NCI-H226 (cell line): ENCODE measurements at places on chromosomes 4 and X.

GRCh38 chr4:3405176-3405575 is 36.6 kb upstream of the HGFAC start:
- no peak for DNase-seq

- DNase-seq, result no peak
Observed at GRCh38 chrX:71147496-71148277, 3.0 kb downstream of the NLGN3 start.

- no peak for DNase-seq
Observed at GRCh38 chr4:124468360-124468759, 244.2 kb downstream of the ANKRD50 start.

DNA sequence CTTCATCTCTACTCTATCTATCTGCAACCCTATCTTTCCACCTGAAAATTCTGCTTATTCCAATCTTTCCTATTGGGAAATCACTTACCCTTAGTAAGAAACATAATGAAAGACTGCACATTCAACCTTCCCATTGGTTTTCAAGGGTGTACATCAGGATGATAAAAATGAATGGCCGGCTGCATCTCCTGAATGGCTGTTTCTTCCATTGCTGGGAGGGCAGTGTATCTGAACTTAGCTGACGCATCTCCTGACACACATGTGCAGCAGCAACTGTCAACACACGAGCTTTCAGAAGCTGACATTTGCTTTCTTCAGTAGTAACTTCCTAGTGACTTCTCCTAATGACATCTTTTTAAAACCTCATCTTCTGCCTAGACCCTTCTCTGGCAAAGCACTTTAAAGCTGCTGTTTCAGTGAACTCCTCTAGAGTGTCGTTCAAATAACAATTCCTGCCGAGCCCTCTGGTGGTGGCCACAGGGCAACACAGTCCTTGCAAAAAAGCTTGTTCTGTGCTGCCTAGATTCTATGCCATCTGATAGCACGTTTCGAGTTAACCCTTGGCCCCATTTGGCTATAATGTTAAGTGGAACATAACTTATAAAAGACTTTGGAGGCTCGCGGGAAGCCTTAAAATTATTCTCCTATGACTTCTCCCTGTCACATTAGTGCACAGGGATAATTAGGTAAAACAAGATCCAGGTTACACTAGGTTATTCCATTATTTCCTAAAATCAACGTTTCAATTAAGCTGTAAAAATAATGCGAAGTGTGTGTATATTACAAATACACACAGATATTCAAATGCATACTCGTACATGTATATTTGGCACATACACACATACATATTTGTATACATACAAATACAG is 2340.7 kb downstream of the PCDH7 start:
- DNase-seq, result peak; percentile 16

DNA sequence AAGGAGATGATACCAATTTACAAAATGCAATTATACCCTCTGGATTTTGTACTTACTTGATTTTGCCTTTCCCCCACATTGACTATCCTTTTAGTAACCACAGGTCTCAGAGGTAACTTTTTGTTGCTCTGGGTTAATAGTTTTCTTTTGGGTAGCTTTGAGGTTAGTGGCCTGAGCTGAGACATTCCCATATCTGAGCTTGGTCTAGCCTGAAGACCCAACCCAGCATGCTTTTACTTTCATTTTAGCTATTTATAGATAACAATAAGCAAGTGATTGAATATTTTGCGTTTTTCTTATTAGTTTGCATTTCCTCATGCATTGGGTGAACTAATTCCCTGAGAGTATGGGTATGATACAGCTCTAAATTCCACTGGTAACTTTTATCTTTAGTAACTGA is 11.8 kb downstream of the HTN1 start:
- DNase-seq, result no peak

DNA sequence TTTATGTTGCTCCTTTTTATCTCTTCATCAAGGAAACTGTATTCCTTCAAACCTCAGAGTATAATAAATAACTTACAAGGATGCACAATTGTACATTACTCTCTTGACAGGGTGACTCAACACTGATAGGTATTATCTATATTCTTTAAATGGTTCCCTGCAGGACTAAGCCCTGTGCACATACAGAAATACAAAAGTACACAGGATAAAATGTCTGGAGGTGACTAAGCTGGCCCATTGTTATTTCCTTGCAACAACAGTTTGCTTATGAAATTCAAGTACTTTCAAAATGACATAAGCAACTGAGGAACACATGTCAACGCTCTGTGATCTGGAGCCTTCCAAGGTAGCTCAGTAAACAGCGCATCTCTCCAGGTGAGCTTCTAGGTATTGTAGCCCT is 83.8 kb upstream of the RPL34 start:
- DNase-seq, result no peak

DNA sequence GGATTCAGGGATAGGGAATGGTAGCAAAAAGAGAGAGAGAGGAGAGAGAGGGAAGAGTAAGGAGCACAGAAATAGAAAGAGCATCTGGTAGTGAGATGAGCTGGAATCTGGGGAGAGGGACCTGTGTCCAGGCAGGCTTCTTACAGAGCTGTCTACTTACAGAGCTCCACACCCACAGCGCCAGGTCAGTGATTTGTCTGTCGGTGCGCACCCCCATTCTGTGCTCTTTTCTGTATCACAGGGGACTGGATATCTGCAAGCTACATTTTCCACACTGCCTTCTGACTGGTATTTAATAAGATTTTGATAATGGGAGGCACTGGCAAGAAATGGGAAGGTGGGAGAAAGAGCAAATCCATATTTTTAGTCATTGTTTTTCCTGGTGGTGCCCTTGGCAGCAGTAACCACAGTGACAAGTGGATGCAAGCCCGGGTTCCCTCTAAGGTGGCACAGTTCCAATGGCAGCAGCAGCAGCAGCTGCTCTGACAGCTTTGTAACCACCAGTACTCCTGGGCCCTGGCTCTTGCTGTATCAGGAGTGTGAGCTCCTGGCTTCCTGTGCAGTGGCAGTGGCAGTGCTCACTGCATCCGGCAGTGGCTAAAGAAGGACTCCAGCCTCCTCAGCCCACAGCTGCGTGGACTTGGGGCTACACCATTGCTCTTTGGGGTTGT is 300.5 kb downstream of the TRIML1 start:
- no peak for DNase-seq

- no peak for DNase-seq
Observed at GRCh38 chr4:102918859-102919258, 50.1 kb downstream of the CISD2 start.

DNA sequence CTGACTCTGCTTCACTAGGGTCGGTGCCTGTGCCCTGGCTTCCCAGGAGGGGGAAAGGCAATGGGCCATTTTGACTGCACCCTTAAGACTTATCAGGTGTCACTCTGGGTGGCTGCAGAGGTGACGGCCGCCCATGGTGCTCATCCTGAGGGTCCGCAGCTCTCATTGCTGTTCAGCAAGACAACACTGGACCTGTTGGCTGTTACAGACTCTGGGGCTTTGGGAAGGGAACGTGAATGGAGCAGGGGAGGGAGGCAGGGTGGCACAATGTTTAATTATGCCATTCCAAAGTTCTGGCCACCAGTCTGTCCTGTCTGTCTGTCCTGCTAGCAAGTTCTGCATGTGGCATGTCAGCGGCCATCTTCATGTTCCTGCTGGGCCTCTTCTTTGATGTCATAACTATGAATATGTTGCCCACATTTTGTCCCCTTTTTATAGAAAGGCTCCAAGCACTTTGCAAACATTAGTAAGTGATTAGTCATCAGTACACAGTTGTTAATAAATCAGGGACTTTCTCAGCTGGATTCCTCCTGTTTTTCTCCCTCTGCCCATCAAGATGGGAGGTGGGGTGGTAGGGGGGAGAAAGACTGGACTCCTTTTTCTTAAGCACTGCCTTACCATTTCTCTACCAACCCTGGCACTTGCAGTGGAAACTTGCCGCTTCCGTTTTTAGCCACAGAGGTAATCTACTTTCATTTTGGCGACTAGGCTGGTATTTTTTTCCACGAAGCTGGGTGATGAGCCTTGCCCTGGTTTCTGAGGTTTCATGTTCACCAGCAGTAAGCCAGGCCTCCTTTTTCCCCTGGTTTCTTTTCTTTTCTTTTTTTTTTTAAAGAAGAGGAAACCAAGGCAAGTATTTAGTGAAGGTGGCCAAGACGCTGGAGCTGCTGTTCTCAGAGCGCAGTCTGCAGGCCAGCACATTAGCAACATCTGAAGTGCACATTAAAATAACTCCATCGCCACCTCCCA is 88.6 kb upstream of the TRIM2 start:
- DNase-seq, result peak; percentile 76

- DNase-seq, result no peak
Observed at GRCh38 chr4:82885410-82885809, 5.5 kb downstream of the SEC31A start.

- DNase-seq, result no peak
Observed at GRCh38 chr4:7651461-7651921, 216.8 kb upstream of the PSAPL1 start.

DNA sequence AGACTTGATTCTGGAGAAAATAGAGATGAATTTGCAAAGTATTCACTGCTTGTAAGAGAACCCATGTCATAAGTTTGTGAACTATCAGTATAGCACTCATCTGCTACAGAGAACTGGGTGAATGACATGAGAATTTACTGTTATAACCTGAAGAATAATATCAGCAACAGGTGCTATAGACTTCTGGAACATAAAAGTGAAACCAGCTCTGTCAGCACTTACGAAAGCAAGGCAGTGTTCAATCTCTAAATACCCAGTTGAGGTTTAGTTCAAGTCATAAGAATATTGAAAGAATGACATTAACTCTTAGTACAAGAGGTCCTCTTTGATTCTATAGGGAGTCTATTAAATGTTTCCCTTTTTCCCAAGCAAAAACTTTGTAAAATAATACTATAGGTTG is 232.9 kb upstream of the ANKRD50 start:
- no peak for DNase-seq

DNA sequence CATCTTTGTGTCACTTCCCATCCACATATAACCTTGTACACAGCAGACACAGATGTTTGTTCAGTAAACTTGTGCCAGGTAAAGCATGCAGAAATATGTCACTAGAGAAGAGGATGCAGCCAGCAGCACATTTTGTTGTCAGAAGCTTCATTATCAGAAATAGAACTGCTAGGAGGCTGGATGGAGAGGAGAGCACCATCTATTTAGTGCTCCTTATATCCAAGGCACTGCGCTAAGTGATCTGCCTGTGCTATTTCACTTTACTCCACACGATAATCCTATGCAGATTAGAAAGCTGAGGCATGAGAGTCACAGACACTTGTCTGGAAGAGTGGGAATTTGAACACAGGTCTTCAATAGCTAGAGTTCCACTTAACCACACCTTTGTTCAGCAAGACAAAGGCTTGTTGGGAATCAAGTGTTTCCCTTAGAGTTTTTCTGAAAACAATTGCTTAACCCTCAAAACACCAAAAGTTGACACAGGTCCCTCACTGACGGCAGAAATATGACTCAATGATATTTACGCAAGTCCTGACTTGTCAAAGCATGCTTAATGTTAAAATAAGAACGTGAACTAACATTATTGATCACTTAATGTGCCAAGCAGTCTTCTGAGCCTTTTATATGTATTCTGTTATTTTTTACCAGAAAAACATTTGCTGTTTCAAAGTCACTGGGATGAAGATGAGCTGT is 1.2 kb upstream of the QDPR start:
- no peak for DNase-seq

DNA sequence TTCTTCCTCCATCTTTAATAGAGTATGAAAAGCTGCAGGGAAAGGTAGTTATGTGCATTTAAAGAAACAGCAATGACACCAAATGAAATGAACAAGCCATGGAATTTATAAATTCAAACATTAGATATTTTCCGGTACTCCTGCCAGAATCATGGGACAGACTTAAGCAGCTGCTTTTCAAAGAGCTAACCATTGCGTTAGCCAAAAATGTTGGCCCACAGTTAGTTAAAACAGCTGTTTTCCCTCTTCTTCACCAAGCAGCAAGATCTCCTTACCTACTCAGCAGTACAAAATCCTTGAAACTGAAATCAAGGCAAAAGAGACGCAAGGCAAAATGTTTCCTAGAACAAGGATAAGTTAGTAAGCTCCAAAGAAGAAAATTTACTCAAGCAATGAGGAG is 64.0 kb downstream of the MANBA start:
- no peak for DNase-seq

DNA sequence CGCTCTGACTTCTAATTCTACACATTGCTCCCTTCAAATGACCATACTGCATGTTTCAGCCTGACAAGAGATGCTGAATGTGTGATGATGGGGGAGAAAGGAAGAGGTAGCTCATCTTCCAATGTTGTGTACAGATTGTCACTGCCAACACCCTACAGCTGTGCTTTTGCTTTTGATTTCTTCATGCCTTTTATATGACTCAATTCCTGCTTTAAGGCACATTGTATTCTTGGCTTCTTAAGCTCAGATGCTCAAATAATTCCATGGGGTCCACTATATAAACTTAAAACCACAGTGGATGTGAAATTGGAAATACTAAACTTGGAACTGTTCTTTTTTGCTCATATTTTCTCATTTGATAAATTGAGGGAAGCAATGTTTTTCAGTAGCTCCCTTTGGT is 183.2 kb upstream of the WDFY3 start:
- DNase-seq, result peak; percentile 5

GRCh38 chrX:11450354-11450753 is 157.1 kb downstream of the AMELX start:
- no peak for DNase-seq

DNA sequence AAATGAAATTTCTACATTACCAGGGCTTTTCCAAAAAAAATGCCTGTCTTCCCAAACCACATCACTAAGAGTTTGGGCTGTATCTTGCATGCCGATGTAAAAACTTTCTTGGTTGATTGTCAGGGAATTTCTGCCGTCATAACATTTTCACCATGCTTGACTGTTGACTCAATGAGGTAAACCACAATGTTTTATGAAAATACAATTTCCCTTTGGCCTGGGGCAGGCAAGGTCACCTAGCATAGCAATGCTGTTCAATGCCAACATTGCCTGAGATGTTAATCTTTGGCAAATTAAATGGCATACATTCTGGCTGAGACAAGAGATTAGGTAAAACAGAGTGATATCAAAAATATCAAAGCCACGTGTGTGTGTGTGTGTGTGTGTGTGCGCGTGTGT is 137.1 kb upstream of the TBL1X start:
- DNase-seq, result peak; percentile 80

- DNase-seq, result no peak
Observed at GRCh38 chr4:143451186-143451585, 62.3 kb upstream of the SMARCA5 start.

GRCh38 chrX:130351567-130351966 is 11.8 kb downstream of the SLC25A14 start:
- no peak for DNase-seq

DNA sequence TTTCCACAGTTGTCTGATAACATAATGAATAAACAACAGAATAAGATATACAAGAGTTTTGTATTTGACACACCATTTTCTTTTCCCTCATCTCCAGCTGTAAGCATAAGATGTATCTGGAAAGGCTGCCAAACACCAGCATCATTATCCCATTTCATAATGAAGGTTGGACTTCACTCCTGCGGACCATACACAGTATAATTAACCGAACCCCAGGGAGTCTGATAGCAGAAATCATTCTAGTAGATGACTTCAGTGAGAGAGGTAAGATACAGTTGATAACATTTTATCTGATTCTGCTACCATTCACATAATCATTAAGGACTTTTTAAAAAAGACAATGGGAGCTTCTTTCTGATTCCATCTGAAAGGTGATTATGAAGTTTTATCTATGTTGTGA is 535.2 kb downstream of the GALNTL6 start:
- no peak for DNase-seq
